Stimulated activated CD8-positive, alpha-beta memory T cell treated with anti-CD3 and anti-CD28 coated beads, Interleukin-12 subunit alpha, Interleukin-12 subunit beta, amount 100 ng/mL, for 4 hours (primary cell): ENCODE measurements at places on chromosomes 13 and 19.
A peak's percentile ranks its signal among the peaks of the same experiment; 100 is the strongest.

GRCh38 chr19:31470952-31471351 lies 121.7 kb upstream of the TSHZ3 start:
- no peak for DNase-seq

DNA sequence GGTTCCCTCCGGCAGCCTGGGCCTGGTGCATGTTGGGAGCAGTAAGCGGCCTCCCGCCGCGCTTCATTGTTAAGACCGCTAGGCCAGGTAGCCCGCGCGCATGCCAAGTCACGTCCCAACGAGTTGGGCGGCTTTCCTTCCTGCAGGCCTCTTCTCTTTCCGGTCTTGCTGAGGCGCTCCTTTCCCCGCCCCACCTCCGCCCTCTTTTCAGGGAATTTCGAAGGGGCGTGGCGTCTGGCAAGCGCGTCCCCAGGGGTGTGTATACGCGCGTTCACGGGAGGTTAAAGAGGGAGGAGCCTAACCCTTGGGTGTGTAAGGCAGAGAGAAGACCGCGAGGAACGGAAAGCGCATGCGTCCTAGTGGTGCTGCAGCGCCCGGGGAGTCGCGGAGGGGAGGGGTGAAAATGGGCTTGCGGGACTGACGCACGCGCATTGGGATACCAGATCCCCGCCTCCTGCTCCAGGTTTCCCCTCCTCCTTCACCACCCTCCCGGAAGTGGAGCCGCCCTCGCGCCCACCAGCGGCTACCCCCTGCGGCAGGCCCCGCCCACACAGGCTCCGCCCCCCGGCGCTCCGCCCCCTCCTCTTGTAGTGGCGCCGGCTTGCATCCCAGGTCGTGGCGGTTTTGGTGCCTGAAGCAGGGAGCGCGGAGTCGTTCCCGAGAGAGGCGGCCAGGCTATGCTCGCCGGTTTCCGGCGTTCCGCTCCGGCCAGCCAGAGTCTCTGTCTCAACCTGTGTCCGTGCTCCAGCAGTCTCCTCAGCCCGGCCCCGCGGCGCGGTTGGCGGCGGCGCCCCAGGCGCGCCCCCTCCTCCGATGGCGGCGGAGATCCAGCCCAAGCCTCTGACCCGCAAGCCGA lies at the start of gene WDFY2:
TSS of gene WDFY2 (plus strand) at position 588 of the 856 bp plus-strand sequence. CDS start at position 814, 226 bp downstream.
- DNase-seq: peak; percentile 99

DNA sequence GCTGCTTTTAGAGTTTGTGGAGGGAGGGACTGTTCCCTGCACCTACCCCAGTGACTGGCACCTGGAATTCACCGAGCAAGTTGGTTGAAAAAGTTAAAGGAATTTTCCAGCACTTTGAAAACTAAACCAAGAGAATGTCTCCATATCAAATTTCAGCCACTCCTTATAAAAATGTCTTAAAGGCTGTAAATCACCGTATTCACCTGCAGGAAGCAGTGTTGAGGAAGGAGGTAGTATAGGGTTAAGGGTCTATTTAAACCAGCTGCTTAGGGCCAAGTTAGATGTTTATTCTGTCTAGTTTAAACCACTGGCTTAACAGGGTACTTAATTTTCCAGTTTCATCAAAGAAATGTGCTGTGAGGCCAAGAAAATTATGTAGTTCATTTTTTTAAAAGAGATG lies 3.8 kb upstream of the RAB20 start:
- no peak for DNase-seq

- DNase-seq: no peak
Measured at GRCh38 chr19:51467864-51468544, 9.8 kb upstream of the SIGLEC8 start.

- DNase-seq: no peak
Measured at GRCh38 chr19:6564393-6564792, 26.6 kb downstream of the CD70 start.

GRCh38 chr13:51000061-51000460 lies 90.5 kb downstream of the RNASEH2B start:
- DNase-seq: no peak

GRCh38 chr13:112638157-112638750 lies 50.3 kb upstream of the TUBGCP3 start:
- DNase-seq: no peak

GRCh38 chr13:111873676-111874178 lies 193.2 kb upstream of the SOX1 start:
- DNase-seq: no peak

DNA sequence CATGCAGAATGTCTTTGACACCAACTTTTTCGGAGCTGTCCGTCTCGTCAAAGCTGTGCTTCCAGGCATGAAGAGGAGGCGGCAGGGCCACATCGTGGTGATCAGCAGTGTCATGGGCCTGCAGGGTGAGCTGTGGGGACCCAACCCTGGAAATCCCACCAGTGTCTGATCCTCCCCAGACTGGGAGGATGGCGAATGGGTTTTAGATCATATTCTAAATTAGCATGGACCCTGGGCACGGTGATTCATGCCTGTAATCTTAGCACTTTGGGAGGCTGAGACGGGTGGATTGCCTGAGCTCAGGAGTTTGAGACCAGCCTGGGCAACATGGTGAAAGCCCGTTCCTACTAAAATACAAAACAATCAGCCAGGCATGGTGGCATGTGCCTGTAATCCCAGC lies 5.5 kb downstream of the RDH8 start:
- no peak for DNase-seq

GRCh38 chr19:35851213-35852028 lies 883 bp downstream of the NPHS1 start:
- no peak for DNase-seq

DNA sequence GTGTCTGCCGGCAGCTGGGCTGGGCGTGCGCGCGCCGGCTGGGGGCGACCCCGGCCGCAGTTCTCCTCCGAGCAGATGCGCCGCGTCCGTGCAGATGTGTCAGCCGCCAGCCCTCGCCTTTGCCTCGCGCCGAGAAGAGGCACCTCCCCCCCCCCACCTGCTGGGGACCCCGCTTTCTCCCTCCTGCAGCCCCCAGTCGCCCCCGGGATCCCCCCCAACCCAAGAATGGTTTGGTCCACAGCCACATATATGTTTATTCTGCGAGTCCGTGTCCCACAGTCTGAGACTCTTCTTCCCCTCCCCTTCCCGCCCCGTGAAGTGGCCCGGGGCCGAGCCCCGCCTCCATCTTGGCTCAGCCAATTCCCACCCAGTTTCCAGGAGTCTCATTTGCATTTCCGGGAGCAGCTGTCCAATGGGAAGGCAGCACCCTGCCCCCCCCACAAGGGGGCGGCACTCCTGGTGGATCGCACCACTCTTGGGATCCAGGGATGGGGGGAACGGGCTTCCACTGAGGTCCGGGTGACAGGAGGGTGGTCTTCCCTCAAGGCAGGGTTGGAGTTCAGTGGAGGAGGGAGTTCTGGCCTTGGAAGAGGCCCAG lies 8.6 kb downstream of the ISOC2 start:
- DNase-seq: no peak

GRCh38 chr19:7199613-7200533 lies 94.3 kb downstream of the INSR start:
- no peak for DNase-seq

GRCh38 chr19:55341171-55341588 lies 1.5 kb downstream of the KMT5C start:
- peak; percentile 28 for DNase-seq

DNA sequence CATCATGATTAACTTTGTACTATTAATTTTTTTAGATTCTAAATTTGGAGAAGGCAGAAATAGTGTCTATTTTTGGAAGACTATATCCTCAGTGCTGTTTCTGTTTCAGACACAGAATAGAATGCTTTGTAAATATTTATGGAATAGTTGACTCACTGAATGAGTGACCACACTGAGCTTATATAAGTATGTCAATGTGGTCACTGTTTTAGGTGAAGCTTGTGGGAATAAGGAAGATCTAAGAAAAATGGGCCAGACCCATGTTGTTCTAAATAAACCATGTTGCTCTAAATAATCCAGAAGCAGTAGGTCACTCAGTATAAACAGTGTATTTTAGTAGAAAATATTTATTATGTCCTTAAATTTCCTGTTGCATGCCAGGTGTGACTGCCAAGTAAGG lies 45.5 kb upstream of the DACH1 start:
- DNase-seq: no peak

DNA sequence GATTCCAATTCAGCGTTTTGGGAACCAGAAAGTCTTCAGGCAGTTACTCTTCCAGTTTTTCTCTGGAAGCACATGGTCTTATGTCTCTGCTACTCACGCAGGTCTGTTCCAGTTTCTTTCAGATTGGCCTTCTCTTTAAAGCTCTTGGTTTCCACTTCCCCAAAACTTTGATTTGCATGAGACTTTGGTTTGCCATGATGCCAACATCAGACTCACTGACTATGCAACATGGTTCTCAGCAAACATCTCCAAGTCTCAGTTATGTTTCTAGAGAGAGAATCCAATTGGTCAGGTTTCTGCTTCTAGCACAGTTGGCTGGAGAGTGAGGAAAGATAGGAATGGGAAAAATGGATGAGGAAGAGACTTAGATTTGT lies 3.1 kb downstream of the AKAP11 start:
- DNase-seq: no peak

- no peak for DNase-seq
Measured at GRCh38 chr13:113730831-113731191, 28.2 kb upstream of the TMEM255B start.

GRCh38 chr13:32752997-32753606 lies 166.8 kb downstream of the PDS5B start:
- no peak for DNase-seq

GRCh38 chr19:3632739-3633558 lies 6.4 kb upstream of the CACTIN start:
- no peak for DNase-seq

DNA sequence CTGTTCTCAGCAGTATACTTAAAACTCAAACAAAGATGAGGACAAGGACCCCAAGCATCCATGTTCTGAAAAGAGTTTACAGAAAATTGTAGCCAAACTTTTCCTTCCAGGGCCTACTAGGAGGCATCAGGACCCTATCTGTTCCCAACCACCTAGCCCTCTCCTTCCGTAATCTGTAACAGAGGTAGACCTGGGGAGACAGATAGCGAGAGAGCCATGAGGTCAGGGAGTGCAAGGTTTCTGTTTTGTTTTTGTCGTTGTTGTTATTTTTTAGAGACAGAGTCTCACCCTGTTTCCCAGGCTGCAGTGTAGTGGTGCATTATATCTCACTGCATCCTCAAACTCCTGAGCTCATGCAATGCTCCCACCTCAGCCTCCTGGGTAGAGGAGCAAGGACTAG lies 83.9 kb upstream of the POSTN start:
- DNase-seq: no peak

GRCh38 chr19:29615891-29616425 lies 9.9 kb downstream of the POP4 start:
- DNase-seq: no peak

DNA sequence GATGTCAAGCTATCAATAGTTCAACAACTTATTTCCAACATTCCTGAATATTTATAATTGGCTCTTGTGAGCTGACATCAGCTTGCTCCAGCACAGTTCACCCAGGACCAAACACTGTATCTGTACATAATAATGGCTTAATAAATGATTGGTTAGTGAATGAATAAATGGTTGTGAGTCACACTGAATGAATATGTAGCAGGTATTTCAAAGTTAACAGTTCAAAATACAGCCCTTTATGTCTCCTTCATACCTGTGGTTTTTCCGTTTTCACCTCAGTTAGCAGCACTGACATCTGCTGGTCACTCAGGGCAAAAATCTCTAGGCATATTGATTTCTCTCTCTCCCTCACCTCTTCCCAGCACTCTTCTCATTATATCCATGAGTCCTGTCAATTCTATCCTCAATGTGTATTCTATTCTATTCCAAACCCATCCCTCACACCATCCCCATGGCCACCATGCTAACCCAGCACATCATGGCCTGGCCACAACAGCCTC lies 76.3 kb downstream of the PEG3 start:
- no peak for DNase-seq

DNA sequence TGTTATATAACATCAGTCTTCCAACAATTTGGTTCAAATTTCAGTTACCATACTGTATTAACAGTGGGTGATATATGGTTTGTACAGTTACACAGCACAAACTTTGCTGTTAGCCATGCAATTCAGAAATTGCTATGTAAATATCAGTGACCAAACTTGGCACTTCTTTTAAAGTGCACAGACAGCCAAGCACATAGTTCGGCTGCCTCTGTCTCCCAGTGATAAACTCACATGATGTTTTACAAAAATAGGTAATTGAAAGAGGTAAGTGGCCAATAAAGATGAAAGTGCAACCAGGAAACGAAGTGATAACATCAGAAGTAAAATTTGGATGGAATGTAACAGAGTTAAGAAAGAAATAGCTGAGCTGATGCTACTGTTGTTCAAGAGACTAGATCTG lies 143.9 kb downstream of the PCDH9 start:
- DNase-seq: no peak

DNA sequence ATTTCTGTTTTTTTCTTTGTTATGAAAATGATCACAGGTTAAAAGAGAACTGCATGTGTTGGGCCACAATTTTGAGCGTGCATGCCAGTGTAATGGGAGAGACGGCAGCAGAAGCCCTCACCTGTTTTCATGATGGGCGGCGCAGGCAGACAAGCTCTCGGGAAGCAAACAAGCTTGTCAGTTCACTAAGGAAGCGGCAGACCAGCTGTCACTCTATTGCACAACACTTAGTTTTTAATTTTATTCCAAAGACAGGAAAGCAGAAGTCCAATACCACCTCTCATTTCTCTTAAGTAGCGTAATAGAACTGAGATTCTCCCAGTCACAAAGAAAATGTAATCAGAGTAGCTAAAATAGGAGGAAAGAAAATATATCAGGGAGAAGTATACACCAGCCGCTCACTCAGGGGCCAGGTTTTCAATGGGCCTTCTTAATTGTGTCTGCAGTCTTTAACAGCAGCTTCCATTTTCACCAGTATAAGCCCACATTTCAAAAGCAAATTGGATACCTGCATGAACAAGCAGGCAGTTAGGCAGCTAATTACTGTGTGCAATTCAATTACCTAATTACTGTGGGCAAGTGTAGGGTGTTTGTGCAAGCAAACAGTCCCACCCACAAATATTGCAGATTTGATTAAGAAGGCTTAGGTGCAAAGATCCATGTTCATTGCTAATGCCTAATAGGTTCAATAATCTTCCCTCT lies 711.4 kb downstream of the DIAPH3 start:
- DNase-seq: no peak

DNA sequence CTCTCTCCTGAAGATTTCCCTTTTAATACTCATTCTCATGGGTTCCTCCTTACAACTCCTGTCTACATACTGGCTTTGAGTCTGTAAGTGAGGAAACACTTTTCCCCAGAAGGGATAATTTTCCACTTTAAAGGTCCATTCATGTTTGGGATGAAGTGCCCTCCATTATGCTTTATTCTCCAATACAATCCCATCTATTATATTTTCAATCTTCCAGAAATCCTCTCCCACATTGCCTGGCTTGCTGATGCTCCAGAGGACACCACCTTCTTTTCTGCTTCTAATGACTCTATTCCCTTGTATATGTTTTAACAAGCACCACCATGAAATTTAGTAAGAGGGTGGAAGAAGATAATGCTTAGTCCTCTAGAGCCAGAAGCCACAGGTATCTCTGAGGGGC lies 92.7 kb upstream of the NBEA start:
- DNase-seq: no peak

DNA sequence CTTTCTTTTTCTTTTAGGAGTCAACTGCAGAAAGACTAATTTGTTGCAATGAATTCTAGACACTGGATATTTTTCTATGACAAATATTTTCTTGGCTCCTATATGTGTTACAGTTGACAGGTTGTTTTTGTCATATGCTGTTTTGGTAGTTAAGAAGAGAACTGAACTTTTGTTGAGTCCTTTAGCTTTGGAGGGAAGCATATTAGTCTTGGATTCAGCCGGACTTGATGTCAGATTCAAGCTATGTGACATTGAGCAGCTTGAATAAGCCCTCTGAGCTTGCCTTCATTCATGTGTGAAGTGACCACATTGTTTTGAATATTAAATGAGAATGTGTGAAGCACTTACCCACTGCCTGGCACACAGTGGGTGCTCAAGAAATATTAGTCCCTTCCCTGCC lies 181.9 kb upstream of the RNF113B start:
- no peak for DNase-seq
